Stimulated activated CD4-positive, alpha-beta T cell treated with anti-CD3 and anti-CD28 coated beads, Interleukin-15, amount 100 ng/mL, for 1 hour (primary cell): ENCODE measurements at places on chromosomes 1 and 21.

DNA sequence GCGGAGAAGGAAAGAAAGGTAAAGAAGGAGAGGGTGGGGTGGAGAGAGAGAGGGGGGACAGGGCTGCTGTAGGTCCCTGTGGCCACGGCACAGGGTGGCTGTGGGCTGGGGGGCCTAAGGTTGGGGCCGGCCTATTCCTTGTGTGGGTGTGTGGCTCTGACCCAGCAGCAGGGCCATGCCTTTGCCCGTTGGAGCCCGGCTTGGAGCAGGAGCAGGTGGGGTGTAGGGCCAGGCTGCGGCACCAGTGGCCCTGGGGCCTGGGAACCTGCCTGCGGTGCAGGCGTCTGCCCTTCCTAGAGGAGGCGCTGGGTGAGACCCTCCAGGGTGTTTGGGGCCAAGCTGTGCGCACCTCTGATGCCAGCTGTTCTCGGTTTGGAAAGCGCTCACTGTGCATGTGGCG, 19.7 kb upstream of the SUMO3 start:
- no peak for DNase-seq

- no peak for DNase-seq
Measured at GRCh38 chr1:185016880-185017279, 28.5 kb upstream of the RNF2 start.

GRCh38 chr1:110928191-110928590, 35.5 kb downstream of the LRIF1 start:
- DNase-seq, result no peak

DNA sequence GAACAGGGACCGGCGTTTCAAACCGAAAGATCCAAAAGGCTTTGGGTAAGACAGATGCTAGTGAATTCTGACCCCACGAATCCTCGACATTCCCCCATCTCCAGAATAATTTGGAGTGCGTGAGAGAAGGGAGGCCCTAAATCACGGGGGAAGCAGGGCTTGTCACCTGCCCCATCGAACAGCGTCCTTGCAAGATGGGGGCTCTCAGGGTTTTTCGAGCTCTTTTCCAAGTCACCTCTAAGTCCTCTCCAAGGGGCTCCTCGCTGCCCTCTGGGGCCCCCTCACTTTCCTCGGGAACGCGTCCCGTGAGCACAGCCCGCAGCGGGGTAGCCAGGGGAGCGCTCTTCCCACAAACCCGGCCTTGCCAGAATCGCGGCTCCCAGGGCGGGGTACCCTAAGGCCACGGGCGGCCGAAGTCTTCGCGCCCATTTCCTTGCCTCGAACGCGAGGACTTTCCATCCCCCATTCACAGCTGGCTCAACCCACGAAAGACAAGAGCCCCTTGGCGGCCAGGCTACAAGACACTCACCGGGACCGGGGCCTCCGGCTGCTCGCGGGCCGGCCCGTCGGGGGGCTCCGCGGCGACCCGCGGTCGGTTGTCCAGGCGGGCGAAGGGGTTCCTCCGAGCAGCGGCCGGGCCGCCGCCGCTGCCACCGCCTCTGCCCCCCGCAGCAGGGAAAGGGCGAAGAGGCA, 546 bp downstream of the DONSON start:
- DNase-seq, result no peak

GRCh38 chr1:96236156-96236739, 485.3 kb upstream of the PTBP2 start:
- DNase-seq, result no peak

- DNase-seq, result no peak
Measured at GRCh38 chr1:211656728-211657127, 18.7 kb downstream of the NEK2 start.
